ENCODE measurements at places on chromosomes 13 and 19.

- DNase-seq = no peak
Observed at GRCh38 chr13:28532388-28533124, 37.6 kb upstream of the FLT1 start.

- no peak for DNase-seq
Observed at GRCh38 chr19:6457958-6458694, 1.5 kb downstream of the SLC25A23 start.

- no peak for DNase-seq
Observed at GRCh38 chr19:28130066-28130511, 1082.9 kb downstream of the UQCRFS1 start.

GRCh38 chr13:33129886-33130285, 113.7 kb downstream of the KL start:
- DNase-seq = no peak

GRCh38 chr19:52336117-52336790, at the start of gene ZNF610:
TSS of gene ZNF610 (plus strand) at chr19:52336243. CDS start at chr19:52349173, 12,930 bp downstream.
- no peak for DNase-seq
